Activated naive CD8-positive, alpha-beta T cell treated with anti-CD3 and anti-CD28 coated beads for 36 hours (primary cell): ENCODE measurements at places on chromosomes 16 and 17.

GRCh38 chr16:11542069-11542744 lies 44.5 kb downstream of the LITAF start:
- no peak for DNase-seq

- no peak for DNase-seq
Observed at GRCh38 chr17:29764217-29764616, 141.5 kb upstream of the CORO6 start.

DNA sequence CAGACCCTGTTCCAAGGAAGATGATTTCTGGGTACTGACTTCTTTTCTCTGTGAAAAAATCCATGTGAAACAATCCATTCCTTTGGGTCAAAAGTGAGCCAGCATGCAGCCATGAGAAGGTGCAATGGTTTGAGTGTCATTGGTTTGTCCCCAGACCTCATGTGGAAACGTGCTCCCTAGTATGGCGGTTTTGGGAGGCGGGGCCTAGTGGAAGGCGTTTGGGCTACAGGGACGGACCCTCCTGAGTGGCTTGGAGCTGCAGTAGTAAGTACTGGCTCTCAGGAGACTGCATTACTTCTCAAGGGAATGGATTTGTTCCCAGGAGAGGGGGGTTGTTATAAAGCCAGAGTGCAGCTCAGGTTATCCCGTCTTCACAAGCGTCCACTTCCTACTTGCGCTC lies 19.4 kb downstream of the ELAC2 start:
- no peak for DNase-seq

DNA sequence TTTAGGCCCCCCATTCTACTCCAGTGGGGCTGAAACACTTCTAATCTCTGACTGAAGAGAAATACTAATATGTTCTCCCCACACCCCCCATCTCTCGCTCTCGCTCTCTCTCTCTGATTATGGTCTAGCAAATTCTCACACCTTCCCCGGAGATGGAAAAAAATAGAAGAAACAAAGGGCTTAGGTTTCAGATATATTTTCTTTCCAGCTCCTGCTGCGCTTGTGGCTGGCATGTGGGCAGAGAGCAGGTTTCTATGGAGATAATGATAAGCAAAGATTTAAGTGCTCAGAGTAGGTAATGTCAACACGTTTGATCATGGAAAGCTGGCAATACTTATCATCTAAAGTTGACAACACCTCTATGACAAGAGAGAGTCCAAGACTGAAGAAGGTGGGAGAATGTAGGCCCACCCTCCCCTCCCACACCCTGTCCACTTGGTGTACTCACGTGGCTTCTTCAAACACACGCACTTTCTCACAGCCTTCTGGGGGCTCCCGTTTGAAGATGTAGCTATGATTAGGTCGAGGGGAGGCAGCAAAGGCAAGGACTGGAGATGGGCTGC lies 8.0 kb upstream of the SLC35B1 start:
- DNase-seq = peak; percentile 71

- DNase-seq = no peak
Observed at GRCh38 chr16:48330189-48330840, 54.9 kb downstream of the SIAH1 start.

- no peak for DNase-seq
Observed at GRCh38 chr17:57675427-57676387, 69.4 kb downstream of the CCDC182 start.

DNA sequence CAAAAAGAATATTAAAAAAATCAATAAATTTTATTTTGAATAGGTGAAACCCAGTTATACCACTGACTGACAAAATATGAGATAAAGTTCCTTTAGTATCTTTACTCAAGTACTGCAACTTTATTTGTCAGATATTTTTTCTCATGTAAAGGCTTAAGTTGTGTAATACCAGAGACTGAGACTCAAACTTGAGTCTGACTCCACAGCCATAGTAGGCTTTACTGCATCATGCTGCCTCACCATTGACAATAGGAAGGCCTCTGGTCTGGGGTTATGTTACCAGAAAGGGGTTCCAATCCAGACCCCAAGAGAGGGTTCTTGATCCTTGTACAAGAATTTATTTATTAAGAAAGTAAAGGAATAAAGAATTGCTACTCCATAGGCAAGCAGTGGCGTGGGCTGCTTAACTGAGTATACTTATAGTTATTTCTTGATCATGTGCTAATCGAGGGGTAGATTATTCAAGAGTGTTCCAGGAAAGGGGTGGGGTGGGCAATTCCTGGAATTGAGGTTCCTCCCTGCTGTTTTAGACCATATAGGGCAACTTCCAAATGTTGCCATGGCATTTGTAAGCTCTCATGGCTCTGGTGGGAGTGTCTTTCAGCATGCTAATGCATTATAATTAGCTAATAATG lies 187.4 kb upstream of the WSB1 start:
- no peak for DNase-seq

- no peak for DNase-seq
Observed at GRCh38 chr16:21088646-21089538, 61.8 kb downstream of the DNAH3 start.

DNA sequence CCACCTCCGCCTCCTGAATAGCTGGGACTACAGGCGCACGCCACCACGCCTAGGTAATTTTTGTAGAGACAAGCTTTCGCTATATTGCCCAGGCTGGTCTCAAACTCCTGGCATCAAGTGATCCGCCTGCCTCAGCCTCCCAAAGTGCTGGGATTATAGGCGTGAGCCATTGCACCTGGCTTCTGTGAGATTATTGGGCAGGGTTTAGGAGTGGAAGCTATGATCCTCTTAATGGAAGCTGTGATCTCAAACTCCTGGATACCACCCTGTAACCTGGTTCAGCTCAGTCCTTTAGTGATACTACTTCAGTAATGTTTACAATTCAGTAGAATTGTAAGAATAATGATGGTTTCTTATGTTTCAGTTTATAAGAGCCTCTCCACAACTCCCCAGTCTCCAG lies 14.1 kb downstream of the NFE2L1 start:
- DNase-seq = no peak

- DNase-seq = no peak
Observed at GRCh38 chr17:228951-229708, 47.7 kb upstream of the DOC2B start.

GRCh38 chr17:78355701-78356100 lies 4.2 kb downstream of the SOCS3 start:
- no peak for DNase-seq

GRCh38 chr17:21313320-21313719 lies 28.8 kb downstream of the MAP2K3 start:
- no peak for DNase-seq

- DNase-seq = no peak
Observed at GRCh38 chr16:31694461-31694860, 166.8 kb downstream of the AHSP start.

DNA sequence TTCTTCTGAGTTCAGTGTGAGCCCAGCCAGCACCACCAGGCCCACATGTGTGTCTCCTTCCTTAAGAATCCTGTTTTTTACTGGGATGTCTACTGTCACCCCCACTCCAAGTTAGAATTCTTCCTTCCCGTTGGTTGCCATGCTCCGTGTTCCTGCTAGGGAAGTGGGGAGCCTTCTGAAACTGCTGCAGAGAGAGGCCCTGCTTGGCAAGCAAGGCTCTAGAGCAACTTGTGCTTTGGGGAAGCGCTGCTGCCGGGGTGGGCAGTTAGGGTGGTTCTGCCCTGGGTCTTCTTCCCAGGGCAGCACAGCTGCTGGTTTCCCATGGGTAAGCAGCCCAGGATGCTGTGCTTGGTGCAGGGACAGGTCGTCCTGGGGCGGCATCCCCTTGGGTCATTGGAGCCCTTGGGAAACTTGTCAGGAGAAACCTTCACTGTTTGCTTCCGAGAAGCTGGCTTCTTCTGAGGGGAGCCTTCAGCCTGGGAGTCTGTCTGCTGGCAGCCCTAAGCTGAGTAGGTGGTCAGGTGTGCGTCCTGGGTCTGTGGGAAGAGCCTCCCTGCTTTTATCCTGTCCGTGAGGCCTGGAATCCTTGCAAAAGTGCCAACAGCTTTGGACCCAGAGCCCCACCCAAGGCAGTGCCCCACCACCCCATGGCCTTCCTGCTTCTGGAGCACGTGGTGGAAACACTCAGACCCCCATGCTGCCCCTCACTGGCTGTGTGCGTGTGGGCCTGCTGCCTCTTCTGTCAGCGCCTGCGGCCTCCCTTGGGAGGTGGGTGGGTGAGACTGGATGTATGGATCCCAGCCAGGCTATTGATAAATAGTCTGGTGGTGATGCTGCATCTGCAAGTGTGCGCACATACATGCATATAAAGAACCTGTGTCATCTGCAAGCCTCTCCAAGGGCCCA lies 71.8 kb downstream of the PLD6 start:
- no peak for DNase-seq

GRCh38 chr17:4553669-4554068 lies 1.5 kb downstream of the MYBBP1A start:
- no peak for DNase-seq
